ENCODE measurements at places on chromosomes 2 and 18. TPM values are rescaled to one million over a fixed set of nuclear protein-coding genes. Genes with fewer than 3 reads are reported as not detected.

DNA sequence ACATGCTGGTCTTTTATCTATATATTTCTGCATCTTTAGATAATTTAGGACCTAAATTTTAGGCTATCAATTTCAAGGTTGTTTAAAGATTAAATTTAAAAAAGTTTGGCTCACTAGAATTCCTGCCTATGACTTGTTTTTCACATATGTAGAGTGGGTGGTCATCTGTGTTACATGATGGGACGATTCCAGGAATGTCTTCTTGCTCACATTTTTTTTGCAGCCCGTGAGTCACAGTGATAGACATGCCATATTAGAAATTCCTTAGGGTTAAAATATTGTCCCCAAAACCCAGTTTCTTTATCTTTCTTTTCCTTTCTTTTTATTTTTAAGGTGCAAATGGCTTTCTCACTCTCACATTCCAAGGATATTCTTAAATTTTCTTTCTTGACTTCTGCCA, 652.0 kb downstream of the PLCL1 start:
- no peak for DNase-seq

DNA sequence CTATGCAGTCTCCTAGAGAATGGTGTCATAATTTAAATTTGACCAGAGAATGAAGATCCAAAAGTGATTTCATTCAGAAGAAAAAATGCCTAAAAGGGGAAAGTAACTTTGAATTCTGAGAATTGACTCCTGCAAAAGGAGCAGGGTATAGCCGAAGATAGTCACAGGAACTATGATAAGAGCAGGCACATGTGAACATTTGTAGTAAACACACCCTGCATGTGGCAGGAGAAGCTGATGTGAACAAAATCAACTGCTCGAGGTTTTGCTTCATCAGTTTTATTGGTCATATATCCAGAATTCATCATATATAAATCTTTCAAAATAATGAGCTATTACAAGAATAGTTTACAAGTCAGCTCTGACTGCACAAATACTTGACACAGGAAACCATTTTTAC, 14.0 kb downstream of the MCFD2 start:
- no peak for DNase-seq

GRCh38 chr2:17190527-17190926, 327.7 kb downstream of the RAD51AP2 start:
- peak; percentile 48 for DNase-seq

GRCh38 chr2:163324677-163325076, 411.1 kb downstream of the FIGN start:
- no peak for DNase-seq

- no peak for DNase-seq
Observed at GRCh38 chr2:54603357-54603756, 120.1 kb upstream of the EML6 start.

- peak; percentile 62 for DNase-seq
Observed at GRCh38 chr2:135685361-135685760, 56.3 kb upstream of the UBXN4 start.

- DNase-seq: no peak
Observed at GRCh38 chr2:73257425-73258125, 23.5 kb downstream of the CCT7 start.

DNA sequence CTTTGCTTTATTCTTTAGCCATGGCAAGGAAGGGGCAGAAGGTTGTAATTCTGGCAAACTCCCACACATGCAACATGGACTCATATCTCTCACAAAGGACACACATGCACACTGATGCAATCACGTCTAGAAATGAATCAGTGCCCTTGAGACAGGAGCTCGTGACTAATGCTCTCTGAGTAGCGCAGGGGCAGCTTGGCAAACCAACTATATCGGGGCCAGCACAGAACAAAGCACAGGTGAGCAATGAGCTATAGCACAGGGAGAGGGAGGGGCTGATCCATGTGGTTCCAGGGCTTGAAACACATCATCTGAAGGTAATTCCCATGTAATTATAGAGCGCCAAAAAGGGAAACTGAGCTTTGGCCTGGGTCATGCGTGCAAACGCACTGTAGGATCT, 165.2 kb upstream of the KLF7 start:
- peak; percentile 95 for DNase-seq

Gene SP5
- total RNA-seq: not detected

Measured in fibroblast of villous mesenchyme (primary cell).